Stimulated activated CD8-positive, alpha-beta memory T cell treated with anti-CD3 and anti-CD28 coated beads, Interleukin-2, amount 100 ng/mL, for 1 hour (primary cell): ENCODE measurements at places on chromosomes 13 and 19.

- no peak for DNase-seq
Observed at GRCh38 chr13:59562924-59563323, 600.8 kb downstream of the DIAPH3 start.

GRCh38 chr13:33178209-33178840 is 107.2 kb downstream of the STARD13 start:
- DNase-seq, result no peak

GRCh38 chr19:41882568-41883462 is at the start of gene ARHGEF1:
Gene ARHGEF1 (plus strand): TSS chr19:41883184. CDS start chr19:41888083, 4,899 bp downstream.
- peak; percentile 27 for DNase-seq

DNA sequence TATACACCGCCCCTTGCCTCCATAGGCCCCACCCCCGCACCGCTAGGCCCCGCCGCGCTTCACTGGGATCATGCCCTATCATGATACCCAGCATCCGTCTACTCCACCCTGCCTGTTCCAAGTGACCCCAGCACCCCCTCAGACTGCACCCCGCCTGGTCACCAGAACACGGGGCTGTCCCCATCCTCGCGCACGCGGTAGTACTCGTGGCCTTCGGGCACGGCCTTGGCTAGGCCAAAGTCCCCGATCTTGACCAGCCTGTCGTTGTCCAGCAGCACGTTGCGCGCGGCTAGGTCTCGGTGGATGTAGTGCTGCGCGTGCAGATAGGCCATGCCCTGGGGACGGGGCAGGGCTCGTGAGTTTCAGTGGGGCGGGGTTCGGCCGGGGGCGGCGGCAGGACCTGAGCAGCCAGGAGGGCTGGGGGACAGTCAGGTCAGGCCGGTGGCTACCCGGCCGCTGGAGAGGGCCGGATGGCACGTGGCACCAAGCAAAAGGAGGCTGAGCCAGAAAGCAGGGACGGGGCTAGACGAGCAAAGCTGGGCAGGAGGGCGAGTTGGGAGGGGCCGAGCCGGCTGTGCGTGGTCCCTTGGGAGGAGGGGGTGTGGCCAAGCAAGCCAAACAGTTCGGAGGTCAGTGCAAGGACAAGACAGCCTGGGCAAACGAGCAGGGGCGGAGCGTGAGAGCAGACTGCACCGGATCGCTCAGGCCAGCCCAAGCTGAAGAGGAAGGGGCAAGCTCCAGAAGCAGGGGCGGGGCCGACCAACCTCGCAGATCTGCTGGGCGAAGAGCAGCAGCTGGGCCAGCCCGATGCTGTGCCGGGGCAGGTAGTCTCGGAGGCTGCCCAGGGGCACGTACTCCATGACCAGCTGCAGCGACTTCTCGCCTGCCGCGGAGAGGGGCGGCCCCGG is 13.6 kb upstream of the ICAM3 start:
- DNase-seq, result no peak

- no peak for DNase-seq
Observed at GRCh38 chr13:39892721-39893685, 237.5 kb downstream of the COG6 start.

DNA sequence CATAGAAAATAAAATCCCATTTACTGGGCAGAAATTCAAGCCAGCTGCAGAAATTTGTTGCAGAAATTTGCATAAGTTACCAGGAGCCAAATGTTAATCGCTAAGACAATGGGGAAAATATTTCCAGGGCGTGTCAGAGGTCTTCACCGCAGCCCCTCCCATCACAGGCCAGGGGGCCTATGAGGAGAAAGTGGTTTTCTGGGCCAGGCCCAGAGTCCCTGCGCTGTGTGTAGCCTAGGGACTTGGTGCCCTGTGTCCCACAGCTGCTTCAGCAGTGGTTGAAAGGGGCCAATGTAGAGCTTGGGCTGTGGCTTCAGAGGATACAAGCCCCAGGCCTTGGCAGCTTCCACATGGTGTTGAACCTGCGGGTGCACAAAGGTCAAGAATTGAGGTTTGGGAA is 278.9 kb upstream of the PCDH9 start:
- no peak for DNase-seq

- DNase-seq, result no peak
Observed at GRCh38 chr19:30997222-30997621, 352.0 kb downstream of the TSHZ3 start.

GRCh38 chr19:31350693-31351055 is 1.4 kb upstream of the TSHZ3 start:
- no peak for DNase-seq

DNA sequence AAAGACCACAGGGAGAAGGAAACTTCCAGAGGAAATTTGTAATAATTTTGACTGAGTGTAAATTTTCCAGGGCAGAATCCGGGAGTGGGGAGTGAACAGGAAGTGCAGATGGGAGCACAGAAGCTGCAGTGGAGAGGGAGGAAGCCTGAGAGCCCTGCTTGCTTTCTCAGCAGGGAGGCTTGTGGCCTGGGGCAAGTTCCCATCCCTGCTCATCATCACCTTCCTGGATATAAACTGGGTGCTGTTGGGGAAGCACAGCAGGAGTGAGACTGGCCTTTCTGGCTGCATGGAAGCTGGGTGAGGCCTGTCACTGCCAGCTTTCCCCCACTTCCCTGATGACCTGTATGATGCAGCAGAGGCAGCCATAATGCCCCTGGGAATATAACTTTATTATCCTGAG is 532.9 kb downstream of the SLITRK6 start:
- DNase-seq, result no peak

GRCh38 chr13:34025746-34026145 is 207.8 kb downstream of the RFC3 start:
- no peak for DNase-seq

GRCh38 chr19:35557539-35558399 is 5.7 kb downstream of the ATP4A start:
- peak; percentile 26 for DNase-seq

DNA sequence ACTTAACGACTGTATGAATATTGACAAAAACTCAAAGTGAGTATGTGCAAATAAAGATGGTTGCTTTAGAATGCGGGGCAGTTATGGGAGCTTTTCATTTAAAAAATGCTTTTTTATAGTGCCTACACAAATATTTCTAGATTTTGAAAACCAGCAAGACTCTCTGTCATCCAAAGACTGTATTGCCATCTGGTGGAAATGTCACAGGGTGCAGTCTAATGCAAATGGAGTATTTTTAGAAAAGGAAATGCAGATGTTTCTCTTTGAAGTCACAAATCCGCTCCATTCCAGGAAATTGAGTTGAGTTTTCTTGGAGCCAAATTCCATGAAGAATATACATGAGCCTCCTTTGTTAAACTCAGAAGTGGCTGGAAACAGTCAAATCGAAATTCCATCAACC is 2.3 kb upstream of the C1QTNF9B start:
- no peak for DNase-seq

DNA sequence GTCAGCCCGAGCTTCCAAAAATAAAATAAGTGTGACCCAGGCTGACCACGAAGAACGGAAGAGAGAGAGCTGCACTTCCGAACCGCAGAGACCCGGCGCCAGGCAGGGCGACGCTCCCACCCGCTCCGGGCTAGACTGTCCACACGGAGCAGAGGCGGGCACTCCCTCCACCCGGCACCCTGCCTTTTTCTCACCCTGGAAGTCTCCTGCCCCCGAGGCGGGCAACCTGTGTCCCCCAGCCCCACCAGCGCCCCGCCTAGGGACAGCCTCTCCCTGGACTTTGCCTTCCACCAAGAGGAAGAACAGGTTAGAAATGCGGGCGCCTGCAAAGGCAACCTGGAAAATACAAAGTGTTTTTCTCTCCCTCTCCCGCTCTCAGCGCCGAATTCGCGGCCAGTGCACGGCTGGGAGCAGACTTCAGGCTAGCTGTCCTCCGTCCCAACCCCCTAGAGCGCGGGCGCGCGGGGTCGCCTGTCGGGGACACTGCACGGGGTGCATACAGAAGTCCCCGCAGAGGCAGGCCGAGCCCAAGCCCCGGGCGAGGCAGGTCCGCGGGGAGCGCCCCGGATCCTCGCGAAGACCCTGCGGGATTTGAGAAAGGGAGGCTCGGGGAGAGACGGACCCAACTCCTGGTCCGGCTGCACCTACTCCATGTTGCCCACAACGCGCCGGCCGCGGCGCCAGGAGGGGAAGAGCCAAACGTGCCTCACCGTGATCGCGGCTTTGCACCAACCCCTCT is 845 bp downstream of the SPRY2 start:
- DNase-seq, result no peak

DNA sequence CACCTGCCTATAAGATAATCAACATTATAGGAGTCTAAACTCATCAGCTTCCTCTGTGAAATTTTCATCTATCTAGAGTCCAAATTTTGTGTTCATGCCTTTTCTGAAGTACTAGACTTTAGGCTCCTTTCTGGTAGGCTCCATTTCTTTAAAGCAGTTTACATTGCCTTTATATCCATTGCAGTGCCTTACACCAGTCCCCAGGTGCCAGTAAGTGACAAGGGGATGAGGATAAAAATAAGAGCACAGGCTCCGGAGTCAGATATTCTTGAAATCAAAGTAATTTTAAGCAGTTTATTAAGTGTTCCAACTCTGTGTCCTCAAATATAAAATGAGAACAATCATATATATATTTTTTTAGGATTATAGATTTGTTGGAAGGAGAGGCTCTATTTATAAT is 10.6 kb upstream of the CYSLTR2 start:
- no peak for DNase-seq

DNA sequence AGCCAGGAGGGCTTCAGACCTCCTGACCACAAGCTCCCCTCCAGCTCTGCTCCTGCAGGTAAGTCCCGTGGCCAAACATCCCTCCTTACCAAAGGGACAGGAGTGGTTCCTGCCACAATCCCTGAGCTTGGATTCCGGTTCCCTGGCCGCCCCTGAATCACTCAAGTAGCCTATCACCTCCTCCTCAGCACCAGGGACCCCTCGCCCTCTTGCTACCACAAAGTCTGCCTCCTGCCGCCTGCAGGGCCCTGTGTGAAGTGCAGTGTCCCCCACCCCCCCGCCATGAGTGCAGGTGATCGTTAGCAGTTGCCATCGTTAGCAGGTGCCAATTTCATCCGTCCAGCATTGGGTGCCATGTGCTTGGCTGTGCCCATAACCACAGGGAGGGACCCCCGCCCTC is 40.8 kb upstream of the RANBP3 start:
- DNase-seq, result no peak

GRCh38 chr19:7959211-7959610 is 15.7 kb upstream of the TIMM44 start:
- DNase-seq, result no peak

- no peak for DNase-seq
Observed at GRCh38 chr19:39155114-39155700, 29.6 kb downstream of the PAK4 start.

- DNase-seq, result no peak
Observed at GRCh38 chr13:43074824-43075510, 51.6 kb downstream of the DNAJC15 start.

DNA sequence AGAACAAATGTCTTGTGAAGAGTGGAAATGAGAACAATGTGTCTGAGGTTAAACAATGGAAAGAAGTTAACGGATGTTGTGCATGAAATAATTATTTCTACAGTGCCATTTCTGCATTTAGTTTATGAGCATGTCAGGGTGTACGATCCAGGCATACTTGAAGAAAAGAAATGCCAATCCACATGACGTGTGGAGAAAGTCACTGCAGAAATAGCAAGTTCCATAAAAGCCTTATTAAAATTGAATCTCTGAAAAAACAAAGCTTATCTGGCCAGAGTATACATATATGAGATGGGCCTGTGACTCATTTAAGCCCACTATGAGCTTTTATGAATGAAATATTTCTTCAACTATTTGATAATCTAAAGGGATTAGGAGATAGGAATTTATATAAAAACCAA is 426.1 kb downstream of the EFNB2 start:
- DNase-seq, result no peak

DNA sequence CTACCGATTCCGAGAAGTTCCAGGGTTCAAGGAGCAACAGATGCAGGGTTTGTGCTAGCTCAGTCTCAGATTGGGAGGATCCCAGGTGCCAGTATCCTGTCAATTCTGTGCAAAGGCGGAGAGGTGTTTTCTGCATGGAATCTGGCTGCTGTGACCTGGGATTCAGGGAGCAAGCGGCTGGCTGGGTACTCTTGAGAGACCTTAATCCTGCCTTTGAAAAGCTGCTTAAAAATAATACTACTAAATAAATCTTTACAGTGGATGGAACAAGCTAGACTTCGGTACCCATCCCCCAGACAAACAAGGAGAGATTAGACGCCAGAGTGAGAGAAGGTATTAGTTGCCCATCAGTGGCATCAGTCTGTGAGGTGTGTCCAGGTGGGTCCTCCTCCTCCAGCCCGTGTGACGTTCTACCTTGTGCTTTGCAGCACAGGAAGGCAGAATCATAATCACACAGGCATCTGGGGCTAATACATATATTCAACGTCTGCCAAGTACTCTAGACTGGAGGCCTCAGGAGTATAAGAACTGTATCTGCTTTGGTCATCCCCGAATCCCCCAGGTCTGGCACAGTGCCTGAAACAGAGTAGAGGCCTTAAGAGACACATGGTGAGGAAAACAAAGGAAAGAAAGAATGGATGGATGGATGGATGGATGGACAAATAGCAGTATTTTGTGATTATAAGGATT is 230.6 kb downstream of the ZNF536 start:
- DNase-seq, result no peak

GRCh38 chr13:31805841-31806240 is 66.5 kb downstream of the RXFP2 start:
- no peak for DNase-seq

DNA sequence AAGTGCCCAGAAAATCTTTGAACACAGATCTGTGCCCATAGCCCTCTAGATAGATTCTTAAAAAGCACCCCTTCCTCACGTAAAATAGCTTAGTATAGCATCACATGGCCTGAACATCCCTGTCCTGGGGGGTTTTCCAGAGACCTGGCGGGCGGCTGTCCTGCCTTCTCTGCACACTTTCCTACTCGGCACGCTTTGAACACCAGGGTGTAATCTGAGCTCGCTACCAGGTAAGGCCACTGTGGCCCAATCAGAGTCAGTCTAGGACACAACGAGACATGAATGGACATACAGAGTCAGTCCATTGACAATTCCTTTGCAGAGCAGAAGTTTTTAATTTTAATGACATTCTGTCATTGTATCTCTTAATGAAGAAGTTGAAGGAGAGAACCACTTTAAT is 8.1 kb downstream of the CYP2A13 start:
- DNase-seq, result no peak
